Lower lobe of right lung (tissue), 2 donors: ENCODE measurements at places on chromosomes 6 and 20. TPM values are rescaled to one million over a fixed set of nuclear protein-coding genes. Genes with fewer than 3 reads are reported as not detected.

DNA sequence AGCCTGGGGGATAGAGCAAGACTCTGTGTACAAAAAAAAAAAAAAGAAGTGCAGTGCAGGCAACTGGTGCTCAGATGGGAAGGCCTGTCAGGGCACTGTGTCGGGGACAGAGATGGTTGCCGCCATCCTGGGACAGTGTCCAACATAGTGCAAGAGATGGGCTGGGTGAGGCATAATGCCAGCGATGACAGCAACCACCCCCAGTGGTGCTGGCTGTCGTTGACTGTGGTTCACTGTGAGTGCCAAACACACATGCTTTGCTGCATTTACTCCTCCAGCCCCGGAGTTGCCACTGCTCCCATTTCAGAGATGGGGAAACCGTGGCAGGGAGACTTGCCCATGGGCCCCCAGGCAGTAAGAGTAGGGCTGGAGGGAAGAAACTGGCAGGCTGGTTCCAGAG, 5.2 kb upstream of the C20orf203 start:
- peaks cover 12% of the 10 kb centered on the region for H3K4me1 ChIP-seq
- no peak overlapping the region for H3K27ac ChIP-seq
- H3K36me3 ChIP-seq: no peaks in the 10 kb centered on the region
- no peak overlapping the region for H3K4me3 ChIP-seq
- no peak for DNase-seq

The BEND6 gene
- 0.32 TPM for total RNA-seq

DNA sequence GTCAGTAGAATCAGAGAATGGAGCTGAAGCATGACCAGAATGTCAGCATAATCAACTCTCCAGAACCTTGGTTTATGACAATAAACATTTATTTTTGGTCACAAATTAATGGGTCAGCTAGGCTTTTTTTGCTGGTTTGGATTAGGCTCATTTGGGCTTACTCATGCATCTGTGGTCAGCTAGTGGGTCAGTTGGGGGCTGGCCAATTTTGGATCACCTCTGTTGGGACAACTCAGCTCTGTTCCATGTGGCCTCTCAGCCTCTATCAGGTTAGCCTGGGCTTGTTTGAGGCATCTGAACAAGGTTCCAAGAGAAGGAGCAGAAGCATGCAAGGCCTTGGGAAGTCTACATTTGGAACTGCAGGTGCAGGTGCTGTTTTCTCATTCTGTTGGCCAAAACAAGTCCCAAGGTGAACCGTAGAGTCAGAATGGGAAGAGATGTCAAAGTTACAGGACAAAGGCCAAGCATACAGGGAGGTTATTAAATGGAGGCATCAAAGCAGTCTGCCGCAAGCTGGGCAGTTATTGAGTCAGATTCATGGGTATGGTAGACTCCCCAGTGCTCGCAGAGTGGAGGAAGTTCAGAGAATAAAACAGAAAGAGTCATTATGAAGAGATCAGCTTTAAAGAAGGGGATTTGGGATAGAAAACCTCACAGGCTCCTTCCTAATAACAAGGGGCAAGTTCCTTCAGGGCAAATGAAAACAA, 173.0 kb downstream of the PLCB4 start:
- H3K27ac ChIP-seq: no peak overlapping the region
- DNase-seq: no peak
- no peaks in the 10 kb centered on the region for H3K27me3 ChIP-seq
- H3K4me1 ChIP-seq: no peaks in the 10 kb centered on the region

The FLRT3 gene
- 60.7 TPM for total RNA-seq

DNA sequence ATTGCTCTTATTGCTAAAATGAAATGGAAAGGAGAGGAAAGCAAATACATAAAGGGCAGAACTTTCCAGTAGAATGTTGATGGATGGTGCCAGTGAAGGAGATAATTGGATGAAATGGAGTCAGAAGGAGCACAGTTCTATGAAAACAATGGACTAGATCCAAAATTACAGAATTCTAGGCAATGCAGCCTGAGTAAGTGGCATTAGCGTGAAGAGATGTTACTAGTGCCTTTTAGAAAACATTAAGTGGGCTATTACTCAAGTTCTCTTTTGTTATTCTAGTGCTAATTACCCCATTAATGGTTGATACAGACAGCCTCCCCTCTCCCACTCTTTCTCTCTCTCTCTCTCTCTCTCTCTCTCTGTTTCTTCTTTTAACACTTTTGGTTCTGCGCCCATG, 209.5 kb upstream of the RGS17 start:
- DNase-seq: no peak
- no peaks in the 10 kb centered on the region for H3K36me3 ChIP-seq
- H3K27ac ChIP-seq: no peak overlapping the region

- H3K4me1 ChIP-seq: peaks cover 4% of the 10 kb centered on the region
- H3K27me3 ChIP-seq: no peaks in the 10 kb centered on the region
- no peak for DNase-seq
- no peak overlapping the region for H3K4me3 ChIP-seq
- no peak overlapping the region for H3K27ac ChIP-seq
- H3K36me3 ChIP-seq: no peaks in the 10 kb centered on the region
These were observed 36.5 kb upstream of the RFPL4B start for GRCh38 chr6:112310439-112311125.

- H3K27me3 ChIP-seq: no peaks in the 10 kb centered on the region
- no peaks in the 10 kb centered on the region for H3K4me1 ChIP-seq
- no peak overlapping the region for H3K4me3 ChIP-seq
- no peak overlapping the region for H3K27ac ChIP-seq
- DNase-seq: no peak
- H3K36me3 ChIP-seq: no peaks in the 10 kb centered on the region
These were observed 41.9 kb upstream of the SRSF6 start for GRCh38 chr20:43415661-43416430.

DNA sequence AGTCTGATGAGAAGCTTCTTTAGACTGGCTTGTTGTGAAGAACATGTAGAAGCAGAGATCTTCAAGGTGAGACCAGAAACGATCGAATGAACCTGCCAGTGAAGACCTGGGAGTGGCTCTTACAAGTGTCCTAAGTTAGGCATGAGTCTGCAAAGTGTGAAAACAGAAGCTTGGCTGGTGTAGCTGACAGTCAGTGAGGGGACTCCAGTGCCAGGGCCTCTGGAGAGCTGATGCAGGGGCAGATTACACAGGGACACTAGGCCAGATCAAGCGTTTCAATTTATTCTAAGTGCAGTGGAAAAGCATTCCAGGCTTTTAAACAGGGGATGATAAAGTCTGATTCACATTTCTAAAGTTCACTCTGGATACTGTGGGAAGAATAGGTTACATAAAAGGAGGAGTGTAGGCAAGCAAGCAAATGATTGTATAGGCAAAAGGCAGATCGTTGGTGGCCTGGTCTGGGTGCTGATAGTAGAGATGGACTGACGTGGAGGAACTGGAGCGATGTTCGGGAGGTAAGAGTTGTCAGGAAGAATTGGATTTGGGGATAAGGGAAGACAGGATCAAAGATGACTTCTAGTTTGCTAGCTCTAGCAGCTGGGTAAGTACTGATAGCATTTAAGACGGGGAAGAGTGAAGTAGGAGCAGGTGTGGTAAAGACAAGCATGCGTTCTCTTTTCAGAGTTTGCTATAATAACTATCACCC, 133.5 kb downstream of the MAN1A1 start:
- no peak overlapping the region for H3K4me3 ChIP-seq
- H3K27me3 ChIP-seq: no peaks in the 10 kb centered on the region
- H3K4me1 ChIP-seq: peaks cover 4% of the 10 kb centered on the region
- no peak for DNase-seq

The AIF1 gene
- 109 TPM for total RNA-seq

DNA sequence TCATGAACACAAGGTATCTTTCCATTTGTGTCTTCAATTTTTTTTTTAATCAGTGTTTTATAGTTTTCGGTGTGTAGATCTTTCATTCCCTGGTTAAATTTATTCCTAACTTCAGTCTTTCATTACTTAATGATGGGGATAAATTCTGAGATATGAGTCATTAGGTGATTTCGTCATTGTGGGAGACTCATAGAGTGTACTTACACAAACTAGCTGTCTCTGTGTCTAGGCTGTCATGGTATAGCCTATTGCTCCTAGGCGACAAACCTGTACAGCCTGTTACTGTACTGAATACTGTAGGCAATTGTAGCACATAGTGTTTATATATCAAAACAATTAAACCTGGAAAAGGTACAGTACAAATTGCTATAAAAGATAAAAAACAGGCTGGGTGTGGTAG, 42.1 kb downstream of the SMAP1 start:
- no peak overlapping the region for H3K4me3 ChIP-seq
- H3K27me3 ChIP-seq: no peaks in the 10 kb centered on the region
- H3K36me3 ChIP-seq: no peaks in the 10 kb centered on the region
- H3K27ac ChIP-seq: no peak overlapping the region
- peaks cover 5% of the 10 kb centered on the region for H3K4me1 ChIP-seq

- H3K4me1 ChIP-seq: no peaks in the 10 kb centered on the region
- DNase-seq: no peak
- no peaks in the 10 kb centered on the region for H3K36me3 ChIP-seq
- no peaks in the 10 kb centered on the region for H3K27me3 ChIP-seq
These were observed 162.0 kb downstream of the FAXC start for GRCh38 chr6:99187429-99187828.

DNA sequence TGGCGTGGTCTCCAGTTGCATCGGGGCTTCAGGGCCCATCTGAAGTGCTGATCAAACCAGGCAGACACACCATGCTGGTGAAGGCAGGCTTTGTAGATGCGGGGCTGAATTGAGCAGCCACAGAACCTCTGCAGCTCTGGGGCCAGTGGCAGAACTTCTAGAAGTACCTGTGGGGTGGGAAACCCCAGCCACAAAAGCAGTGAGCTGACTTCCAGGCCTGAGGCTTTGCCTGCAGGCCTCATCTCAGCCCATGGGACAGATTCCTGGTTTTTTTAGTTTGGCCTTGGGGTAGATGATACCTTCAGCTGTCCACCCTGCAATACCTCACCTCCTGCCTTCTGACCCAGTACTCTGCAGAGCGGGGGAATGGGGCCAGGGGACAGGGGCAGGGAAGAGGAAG, 14.1 kb downstream of the C20orf173 start:
- H3K36me3 ChIP-seq: peaks cover 43% of the 10 kb centered on the region
- H3K4me3 ChIP-seq: no peak overlapping the region
- H3K27me3 ChIP-seq: no peaks in the 10 kb centered on the region
- DNase-seq: no peak

DNA sequence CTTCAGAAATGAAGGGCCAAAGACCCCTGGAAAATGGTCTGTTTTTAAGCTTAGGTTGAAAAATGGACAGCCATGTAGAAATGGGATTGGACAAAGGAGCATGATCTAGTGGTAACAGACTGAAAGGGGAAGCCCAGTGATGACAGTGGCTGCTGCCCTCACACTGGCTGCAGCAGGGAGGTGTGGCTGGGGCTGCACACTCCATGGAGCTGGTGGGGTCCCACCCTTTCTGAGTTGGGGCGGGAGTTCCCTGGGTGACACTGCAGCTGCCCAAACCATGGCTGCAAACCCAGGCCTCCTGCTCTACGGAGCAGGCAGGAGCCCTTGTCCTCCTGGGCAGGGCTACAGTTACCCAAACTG, 8.5 kb upstream of the PACSIN1 start:
- H3K36me3 ChIP-seq: no peaks in the 10 kb centered on the region
- no peaks in the 10 kb centered on the region for H3K4me1 ChIP-seq
- no peak overlapping the region for H3K4me3 ChIP-seq
- no peak for DNase-seq
- H3K27me3 ChIP-seq: no peaks in the 10 kb centered on the region

The TMEM217 gene
- total RNA-seq: 1.1 TPM

GRCh38 chr6:118632359-118632758, 19.0 kb downstream of the CEP85L start:
- no peaks in the 10 kb centered on the region for H3K36me3 ChIP-seq
- no peaks in the 10 kb centered on the region for H3K27me3 ChIP-seq
- H3K4me3 ChIP-seq: no peak overlapping the region
- DNase-seq: no peak
- H3K27ac ChIP-seq: no peak overlapping the region

DNA sequence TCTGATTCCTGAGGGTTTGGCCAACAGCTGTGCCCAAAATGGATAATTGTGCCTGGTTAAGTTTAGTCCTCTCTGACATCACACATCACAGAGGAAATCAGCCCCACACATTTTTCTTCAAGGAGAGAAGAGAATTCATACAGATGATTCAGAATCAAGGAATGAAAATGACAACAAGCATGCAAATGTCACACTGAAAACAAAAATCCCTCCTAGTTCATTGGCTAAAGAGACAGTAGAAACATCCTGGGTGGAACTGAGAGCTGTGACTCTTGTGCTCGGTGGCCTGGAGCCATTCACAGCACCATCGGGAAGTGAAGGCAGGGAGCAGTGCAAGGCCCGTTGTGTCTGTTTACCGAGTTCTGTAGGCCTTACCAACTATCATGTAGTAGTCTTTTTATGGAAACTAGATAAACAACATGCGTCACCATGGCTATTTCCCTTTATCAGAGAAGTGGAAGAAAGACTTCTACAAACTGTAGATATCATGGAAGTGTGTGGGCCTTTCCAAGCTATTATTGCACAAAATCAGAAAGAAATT, 81.7 kb upstream of the TENT5A start:
- H3K4me1 ChIP-seq: no peaks in the 10 kb centered on the region
- H3K27ac ChIP-seq: no peak overlapping the region
- no peak for DNase-seq
- no peaks in the 10 kb centered on the region for H3K27me3 ChIP-seq
- no peak overlapping the region for H3K4me3 ChIP-seq

The PTPRT gene
- total RNA-seq: 8.0 TPM

DNA sequence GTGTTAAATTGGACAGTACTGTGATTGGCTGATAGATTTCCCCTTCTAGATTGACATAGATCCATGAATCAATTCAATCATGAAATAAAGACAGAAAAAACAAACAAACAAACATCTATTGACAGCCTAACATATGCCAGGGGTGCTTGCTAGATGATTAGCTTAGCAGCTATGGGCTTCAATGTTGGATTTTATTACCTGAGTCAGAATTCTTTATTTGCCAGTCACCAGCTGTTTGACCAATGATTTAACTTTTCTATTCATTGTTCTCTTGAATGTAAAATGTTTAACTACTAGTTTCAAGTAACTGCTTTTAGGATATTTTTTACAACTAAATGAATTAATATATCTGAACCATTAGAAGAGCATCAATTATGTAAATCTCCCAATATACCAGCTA, 901.3 kb upstream of the CITED2 start:
- DNase-seq: no peak
- no peak overlapping the region for H3K4me3 ChIP-seq
- no peaks in the 10 kb centered on the region for H3K27me3 ChIP-seq
- H3K4me1 ChIP-seq: no peaks in the 10 kb centered on the region

- no peaks in the 10 kb centered on the region for H3K36me3 ChIP-seq
- DNase-seq: no peak
- no peak overlapping the region for H3K27ac ChIP-seq
- no peaks in the 10 kb centered on the region for H3K27me3 ChIP-seq
These were observed 29.3 kb upstream of the RALY start for GRCh38 chr20:33964441-33964840.

DNA sequence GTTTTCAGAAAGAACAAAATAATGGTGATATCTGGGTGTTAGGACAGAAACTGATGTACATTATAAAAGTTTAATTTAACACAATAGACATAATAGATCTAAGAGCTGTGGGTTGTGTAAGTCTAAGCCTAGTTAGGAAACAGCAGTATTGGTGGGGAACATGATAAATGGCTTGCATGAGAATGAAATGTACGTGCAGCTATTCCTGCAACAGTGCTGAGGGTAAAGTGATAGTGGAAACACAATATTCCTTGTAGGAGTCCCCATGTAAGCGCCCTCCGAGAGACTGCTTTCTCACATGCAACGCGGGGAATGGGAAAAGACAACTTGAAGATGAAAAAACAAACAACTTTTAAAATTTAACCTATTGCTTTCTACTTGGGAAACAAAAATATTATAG, 96.6 kb upstream of the TRAF3IP2 start:
- no peak overlapping the region for H3K4me3 ChIP-seq
- peaks cover 40% of the 10 kb centered on the region for H3K36me3 ChIP-seq
- DNase-seq: no peak

The BIRC7 gene
- total RNA-seq: 15.9 TPM

The CST8 gene
- total RNA-seq: not detected

The GPSM3 gene
- 76.2 TPM for total RNA-seq

The KIF6 gene
- total RNA-seq: 2.5 TPM
